ENCODE measurements at places on chromosomes 12 and 14.

DNA sequence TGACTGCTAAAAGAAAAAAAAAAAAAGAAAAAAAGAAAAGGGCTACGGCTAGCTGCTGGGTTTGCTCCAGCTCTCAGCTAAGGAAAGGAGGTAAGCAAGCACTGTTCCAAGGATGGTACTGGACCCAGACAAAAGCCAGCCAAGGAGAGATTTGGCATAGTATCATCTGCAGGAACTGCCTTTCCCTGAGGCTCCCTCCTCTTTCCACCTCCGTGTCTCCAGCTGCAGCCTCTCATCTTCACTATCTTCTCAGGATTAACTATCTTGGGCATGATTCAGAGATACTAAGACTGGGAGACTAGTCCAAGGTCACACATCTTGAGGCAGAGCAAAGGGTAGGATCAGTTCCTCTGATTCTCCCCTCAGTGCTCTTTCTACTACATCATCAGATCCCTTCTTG lies 6.0 kb downstream of the KITLG start:
- no peak for DNase-seq

GRCh38 chr14:58640959-58641358 lies 3.2 kb downstream of the DACT1 start:
- DNase-seq, result no peak

DNA sequence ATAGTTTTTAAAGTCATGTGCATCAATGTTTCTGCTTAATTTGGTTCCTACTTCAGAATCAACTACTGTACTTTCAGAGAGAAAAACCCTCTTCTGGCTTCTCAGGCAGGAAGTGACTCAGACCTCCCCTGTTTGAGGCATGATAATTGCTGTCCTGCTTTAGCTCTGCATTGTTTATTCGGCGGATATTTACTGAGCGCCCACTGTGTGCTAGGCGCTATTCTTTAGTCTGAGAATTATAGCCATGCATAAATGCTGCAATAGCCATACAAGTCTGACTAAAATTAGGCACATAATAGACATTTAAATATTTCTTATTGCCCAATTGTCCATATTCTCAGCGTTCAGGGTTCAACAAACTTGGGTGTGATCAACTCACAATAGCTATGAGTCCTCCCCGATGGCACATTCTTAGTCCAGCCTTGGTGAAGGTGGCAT lies 6.1 kb upstream of the AMIGO2 start:
- DNase-seq, result no peak

GRCh38 chr12:84712747-84713146 lies 199.9 kb downstream of the SLC6A15 start:
- DNase-seq, result no peak

DNA sequence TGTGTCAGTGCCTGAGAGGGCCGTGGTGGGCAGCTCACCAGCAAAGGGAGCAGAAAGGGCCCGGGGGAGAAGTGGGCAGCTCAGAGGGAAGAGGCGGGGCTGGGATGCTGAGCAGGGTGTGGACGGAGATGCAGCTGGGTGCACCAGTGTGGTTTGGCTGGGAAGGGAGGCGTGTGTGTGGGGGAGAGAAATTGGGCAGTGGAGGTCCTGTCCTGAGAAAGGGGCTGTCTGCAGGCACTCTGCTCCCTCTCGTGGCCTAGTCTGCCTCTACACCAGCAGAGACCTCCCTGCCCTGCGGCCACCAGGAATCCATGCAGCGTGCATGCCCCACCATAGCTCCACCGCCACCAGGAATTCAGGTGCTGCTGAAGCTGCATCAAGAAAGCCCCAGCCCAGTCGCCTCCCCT lies 6.4 kb downstream of the TMEM121 start:
- no peak for DNase-seq

GRCh38 chr12:122421187-122421820 lies 1.2 kb downstream of the CLIP1 start:
- DNase-seq, result no peak

- no peak for DNase-seq
Measured at GRCh38 chr12:56190695-56191155, 1.4 kb upstream of the SMARCC2 start.

DNA sequence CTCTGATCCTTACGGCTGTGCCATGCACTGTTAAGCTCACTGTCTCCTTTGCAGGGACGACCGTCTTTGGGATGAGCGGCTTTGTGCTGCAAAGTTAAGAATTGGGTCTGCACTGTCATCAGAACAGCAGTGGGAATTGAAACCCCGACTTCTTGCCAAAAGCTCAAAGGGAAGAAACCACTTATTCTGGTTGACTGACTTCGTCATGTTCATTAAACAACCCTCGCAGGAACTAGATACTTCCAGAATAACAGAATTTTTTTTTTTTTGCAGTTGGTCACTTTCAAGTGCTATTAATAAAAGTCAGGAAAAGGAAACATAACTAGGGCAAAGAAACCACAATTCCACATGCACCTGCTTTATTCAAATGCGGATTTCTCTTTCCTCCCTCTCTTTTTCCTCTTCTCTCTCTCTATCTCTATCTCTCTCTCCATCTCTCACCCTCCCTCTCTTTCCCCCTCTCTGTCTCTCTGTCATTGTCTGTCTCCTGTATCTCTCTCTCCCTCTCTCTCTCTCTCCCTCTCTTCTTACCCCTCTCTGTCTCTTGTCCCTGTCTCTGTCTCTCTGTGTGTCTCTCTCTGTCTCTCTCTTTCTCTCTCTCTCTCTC lies 12.3 kb upstream of the GLT1D1 start:
- no peak for DNase-seq

- DNase-seq, result no peak
Measured at GRCh38 chr14:72766296-72766695, 127.6 kb downstream of the DPF3 start.

Measured in cardiac septum (tissue), 1 donor.